Stimulated activated CD8-positive, alpha-beta memory T cell treated with anti-CD3 and anti-CD28 coated beads, Interleukin-2, amount 100 ng/mL, for 1 hour (primary cell): ENCODE measurements at places on chromosomes 6 and 20.

DNA sequence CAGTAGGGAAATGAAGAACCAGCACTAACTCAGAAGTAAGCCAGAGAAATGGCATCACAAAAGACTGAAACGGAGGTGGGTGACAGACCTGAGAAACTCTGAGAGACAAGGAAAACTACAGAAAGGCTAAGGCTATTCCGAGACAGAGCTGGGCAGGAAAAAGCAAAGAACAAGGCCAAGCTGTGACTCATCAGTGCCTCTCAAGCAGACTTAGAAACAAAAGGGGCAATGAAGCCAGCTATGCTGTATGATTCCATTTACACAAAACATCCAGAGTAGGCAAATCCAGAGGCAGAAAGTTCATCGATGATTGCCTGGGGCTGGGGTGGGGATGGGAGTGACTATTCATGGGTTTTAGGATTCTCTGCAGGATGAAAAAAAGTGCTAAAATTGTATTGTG is 50.0 kb downstream of the SLC23A2 start:
- no peak for DNase-seq

DNA sequence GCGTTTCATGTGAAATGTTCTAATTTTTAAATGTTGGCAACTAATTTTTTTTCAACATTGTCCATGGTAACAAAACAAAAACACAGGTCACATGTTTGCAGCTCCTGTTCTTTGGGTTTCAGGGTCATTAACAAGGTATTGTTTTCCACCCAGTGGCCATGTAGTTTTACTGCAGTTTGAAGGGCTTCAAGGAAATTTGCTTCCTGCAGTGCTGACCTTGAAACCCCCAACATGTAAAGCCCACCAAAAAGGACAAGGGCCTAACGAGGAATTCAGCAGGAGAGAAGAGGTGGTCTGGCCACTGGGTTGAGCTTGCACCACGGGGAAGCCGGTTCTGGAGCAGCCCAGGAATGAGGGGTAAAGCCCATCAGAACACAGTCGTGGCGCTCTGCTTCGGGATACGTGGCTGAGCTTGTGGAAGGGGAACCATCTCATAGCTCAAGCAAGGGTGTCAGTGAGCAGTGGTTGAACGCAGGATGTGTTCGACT is 13.9 kb upstream of the KLHL31 start:
- DNase-seq: no peak

DNA sequence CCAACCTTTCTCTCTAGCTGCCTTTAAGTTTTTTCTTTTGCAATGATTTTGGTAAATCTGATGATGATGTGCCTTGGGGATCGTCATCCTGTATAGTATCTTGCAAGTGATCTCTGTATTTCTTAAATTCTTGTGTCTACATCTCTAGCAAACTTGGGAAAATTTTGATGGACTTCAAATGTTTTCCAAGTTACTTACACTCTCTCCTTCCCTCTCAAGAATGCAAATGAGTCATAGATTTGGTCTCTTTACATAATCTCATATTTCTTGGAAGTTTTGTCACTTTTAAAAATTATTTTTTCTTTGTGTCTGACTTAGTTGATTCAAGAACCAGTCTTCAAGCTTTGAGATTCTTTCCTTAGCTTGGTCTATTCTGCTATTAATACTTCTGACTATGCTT is 176.4 kb downstream of the TBC1D32 start:
- DNase-seq: no peak

DNA sequence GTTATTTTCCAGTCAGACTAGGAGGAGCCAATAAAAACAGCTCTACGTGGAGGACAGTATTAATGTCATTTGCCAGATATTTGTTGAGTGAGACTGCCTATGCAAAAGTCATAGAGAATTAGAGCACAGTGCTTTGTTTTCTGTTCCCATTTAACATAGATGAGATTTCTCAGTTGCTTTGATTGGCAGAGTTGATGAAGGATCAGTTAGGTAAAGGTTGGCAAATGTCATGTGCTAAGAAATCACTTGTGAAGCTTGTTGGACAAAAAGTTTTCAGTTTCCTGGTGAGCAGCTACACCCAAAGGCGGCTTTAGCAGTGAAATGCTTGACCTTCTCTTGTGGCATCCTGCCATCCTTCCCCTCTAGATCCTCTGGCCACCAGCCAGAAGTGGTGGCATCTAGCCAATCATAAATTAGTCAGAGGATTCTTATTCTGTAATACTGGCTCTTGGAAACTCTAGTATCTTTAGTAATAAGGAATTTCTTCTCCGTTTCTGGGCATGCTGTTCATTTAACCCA is 37.0 kb downstream of the BCKDHB start:
- no peak for DNase-seq

- no peak for DNase-seq
These were observed 74.7 kb upstream of the SLC4A11 start for GRCh38 chr20:3313683-3314065.

- DNase-seq: no peak
These were observed 6.1 kb downstream of the UBD start for GRCh38 chr6:29553268-29554057.

- no peak for DNase-seq
These were observed 1579.3 kb downstream of the HACE1 start for GRCh38 chr6:103280417-103280816.

- no peak for DNase-seq
These were observed 968.4 kb upstream of the SLC35B3 start for GRCh38 chr6:9403736-9404135.

DNA sequence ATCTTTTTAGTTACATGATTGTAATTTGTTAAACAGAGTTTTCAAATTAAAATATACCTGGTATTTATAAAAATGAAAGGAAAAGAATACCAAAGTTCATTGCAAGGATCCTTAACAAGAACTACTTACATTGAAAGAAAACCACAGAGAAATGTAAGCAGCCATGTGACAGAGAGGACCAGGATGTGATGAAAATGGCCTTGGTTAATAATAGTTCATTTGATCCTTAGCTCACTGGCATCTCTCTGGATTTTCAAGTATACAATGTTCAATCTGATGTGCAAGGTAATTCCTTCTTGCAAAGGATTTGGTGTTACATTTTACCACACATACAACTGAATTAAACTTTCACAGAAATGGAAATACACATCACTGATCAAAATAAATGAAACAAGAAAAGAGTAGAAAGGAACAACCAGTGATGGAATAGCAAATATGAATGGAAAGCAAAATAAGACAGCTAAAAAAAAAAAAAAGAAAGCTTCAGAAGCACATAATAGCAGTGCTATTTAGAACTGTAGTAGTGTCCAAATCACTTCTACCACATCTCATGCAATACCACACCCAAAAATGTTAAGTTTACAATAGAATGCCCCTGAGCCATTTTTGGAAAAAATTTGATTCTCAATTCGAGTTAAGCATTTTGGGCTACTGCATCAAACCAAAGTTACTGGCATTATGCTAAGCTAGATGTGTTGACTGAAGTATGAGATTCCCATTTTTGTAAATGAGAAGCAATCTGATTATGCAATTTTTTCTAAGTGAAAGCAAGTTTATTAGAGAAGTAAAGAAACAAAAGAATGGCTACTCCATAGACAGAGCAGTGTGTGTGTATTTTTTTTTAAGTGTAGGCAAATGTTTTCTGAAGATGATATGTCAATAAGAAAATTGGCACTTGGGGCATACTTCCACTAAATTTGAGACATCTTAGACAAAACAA is 22.6 kb upstream of the HLA-A start:
- no peak for DNase-seq

- DNase-seq: no peak
These were observed 41.2 kb upstream of the MLIP start for GRCh38 chr6:54070025-54070424.

- no peak for DNase-seq
These were observed 109.4 kb upstream of the KCNG1 start for GRCh38 chr20:51132279-51132678.

DNA sequence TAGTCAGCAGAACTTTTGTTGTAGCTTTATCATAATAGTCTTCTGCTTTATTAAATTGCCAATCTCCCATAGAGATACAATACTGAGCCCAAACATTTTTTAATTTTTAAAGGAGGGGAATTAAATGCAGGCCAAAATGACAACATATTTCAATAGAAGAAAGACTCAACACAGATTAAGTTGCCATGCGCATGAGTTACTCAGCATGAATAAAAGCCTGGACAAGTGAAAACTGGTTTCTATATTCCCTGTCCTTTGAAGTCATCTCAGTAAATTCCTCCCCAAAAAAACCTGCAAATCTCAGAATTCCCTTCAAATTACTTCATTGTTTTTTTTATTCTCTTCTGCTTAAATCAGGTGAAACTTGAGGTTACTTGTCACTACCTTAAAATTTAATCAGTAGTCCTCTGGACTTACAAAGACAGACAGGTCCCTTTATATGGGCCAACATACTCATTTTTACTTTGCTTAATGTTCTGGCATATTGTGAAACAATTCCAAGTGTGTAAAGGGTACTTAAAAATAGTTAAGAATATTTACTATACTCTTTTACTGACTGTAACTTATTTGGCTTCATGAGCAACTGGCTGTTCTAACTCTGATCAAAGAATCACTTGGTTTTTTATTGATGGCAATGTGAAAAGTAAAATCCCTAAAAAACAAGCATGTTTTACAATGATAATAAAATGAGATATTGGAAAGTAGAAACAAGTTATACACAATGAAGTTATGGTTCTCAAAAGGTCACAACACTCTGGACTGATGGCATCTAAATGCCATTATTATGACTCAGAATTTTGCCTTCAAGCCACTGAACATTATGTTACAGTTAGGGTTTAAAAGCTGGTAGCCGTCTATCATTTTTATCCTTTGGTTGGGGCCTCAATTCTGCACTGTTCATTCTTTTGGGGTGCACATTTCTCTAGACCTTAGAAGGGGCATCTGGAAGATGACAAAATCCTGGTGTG is 49.9 kb upstream of the COL21A1 start:
- DNase-seq: no peak

GRCh38 chr6:167113047-167113754 is 9.7 kb upstream of the CCR6 start:
- no peak for DNase-seq

DNA sequence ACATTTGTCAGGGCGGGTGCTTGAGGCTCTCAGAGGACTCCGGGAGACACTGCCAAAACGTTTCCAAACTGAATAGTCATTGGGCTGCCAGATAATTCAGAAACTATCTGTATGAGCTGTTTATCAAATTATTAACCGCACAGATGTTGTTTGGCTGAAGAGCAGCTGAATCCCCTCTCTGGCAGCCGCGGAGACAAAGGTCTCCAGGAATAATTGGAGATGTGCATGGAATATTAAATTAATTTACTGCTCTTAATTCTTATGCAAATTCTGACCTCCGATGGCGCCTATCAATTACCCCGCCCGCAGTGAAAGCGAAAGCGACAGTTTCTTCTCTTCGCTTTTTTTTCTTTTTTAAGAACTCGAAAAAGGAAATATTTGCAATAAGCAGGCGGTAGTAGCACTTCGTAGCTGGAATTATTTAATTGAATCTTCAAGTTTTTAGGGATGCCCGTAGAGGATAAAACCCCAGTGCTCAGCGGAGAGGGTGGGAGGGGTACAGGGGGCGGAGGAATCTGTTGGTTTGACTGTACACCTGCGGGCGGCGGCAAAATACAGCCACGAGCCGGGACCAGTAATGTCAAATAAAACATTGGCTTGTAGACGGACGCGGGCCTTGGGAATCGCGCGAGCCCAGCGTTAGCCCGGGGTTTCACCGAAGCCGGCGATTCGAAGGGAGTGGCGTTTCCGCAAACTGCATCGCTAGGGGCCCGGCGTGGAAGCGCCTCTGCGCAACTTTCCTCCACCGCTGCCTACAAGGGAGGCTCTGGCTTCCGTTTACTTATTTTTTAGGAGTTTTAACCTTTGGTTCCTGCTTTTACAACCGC is 6.2 kb downstream of the LINC00237 start:
- DNase-seq: no peak

- no peak for DNase-seq
These were observed 34.3 kb downstream of the FYN start for GRCh38 chr6:111838749-111839484.

DNA sequence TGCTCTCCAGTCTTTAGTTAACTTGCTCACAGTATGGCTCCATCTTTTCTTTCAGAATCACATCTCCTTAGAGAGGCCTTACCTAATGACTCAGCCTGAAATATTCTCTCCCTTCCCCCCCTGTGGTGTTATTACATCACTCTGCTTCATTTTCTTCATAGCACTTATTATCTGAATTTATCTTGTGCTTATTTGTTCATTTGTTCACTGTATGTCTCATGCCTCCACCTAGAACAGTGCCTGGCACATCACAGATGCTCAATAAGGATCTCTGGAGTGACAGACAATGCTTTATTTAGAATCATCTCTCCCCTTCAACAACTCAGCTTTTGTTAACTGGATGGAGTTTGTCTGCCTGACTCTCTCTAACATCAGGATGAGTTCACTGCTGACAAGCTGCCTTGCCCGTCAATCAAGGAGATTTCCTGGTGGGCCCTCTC is 96.6 kb upstream of the MAN1A1 start:
- DNase-seq: no peak

GRCh38 chr20:36574366-36575135 is 1.2 kb downstream of the TGIF2 start:
- DNase-seq: no peak

GRCh38 chr20:62825986-62826645 is 9.3 kb downstream of the COL9A3 start:
- no peak for DNase-seq

- DNase-seq: no peak
These were observed 211.1 kb downstream of the ANKRD60 start for GRCh38 chr20:58017231-58017969.

DNA sequence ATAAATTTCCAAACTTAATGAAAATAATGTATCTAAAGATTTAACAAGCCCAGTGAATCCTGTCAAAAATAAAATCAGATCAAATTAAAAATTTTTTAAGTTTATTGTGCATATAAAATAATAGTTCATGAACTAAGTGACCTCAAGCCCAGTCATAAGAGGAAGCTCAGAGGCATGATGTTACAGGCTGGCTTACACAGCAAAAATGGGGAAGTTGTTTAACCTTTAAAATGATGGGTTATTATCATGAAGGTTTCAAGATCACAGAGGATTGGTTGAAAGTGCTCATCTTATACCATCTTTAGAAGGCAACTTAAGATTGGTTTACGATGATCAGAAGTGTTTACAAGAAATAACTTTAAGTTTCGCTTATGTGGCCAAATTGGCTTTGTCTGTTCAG is 102.5 kb downstream of the PAK5 start:
- DNase-seq: no peak

DNA sequence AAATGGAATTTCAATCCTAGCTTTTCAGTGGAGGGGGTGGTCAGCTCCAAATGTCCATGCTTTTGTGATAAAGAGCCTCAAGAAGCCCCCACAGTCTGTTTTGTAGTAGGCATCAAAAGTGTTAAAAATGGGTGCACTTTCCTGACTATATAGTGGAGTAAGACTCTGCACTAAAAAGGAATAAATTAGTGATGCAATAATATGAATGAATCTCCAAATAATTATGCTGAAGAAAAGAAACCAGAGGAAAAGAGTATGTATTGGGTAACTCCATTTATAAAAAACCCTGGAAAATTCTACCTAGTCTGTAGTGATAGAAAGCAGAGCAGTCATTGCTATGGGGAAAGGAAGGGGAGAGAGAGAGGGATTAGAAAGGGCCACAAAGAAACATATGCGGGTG is 310.4 kb upstream of the SUPT3H start:
- no peak for DNase-seq
